ENCODE measurements at places on chromosomes 2 and 18. TPM values are rescaled to one million over a fixed set of nuclear protein-coding genes. Genes with fewer than 3 reads are reported as not detected.

DNA sequence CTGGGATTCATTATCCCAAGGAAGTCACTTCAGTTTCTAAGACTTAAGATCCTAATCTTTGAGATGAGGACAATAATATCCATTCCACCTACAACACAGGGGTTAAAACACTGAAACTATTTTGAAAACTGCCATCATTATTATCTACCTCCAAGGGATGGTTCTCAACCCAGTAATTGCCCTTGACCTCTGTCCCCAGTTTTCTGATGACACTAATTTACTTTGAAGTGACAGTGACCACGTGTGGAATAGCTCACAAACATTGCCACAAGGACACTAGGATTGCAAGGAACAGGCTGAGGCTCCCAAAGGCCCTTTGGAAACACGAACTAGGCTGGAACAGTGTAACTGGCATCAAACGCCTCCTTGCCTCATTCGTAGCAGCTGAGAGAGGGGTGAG is 78.4 kb downstream of the UXS1 start:
- DNase-seq, result no peak

Gene SH3RF3
- total RNA-seq, result not detected

GRCh38 chr18:54284981-54285785 is 15.9 kb downstream of the POLI start:
- no peak for DNase-seq

DNA sequence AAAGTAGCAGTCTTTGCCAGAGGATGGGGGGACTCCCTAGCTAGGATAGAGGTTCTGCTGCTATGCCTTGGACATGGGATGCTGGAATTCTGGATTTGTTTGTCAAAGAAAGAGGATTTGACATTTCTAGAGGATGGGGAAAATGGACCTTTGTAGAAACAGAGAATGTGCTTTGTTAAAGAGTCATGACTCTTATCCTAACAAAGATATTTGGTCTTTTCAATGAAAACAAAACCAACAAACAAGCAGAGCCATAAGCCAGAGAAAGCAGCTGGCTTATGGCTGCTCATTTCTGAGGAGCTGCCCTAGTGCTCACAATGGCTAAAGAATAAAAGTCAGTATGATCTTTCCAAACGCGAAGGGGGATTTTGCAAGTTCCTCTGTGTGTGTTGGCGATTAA is 40.8 kb upstream of the MAPRE2 start:
- DNase-seq, result no peak

Gene FKBP1B
- total RNA-seq, result 11.8 TPM

DNA sequence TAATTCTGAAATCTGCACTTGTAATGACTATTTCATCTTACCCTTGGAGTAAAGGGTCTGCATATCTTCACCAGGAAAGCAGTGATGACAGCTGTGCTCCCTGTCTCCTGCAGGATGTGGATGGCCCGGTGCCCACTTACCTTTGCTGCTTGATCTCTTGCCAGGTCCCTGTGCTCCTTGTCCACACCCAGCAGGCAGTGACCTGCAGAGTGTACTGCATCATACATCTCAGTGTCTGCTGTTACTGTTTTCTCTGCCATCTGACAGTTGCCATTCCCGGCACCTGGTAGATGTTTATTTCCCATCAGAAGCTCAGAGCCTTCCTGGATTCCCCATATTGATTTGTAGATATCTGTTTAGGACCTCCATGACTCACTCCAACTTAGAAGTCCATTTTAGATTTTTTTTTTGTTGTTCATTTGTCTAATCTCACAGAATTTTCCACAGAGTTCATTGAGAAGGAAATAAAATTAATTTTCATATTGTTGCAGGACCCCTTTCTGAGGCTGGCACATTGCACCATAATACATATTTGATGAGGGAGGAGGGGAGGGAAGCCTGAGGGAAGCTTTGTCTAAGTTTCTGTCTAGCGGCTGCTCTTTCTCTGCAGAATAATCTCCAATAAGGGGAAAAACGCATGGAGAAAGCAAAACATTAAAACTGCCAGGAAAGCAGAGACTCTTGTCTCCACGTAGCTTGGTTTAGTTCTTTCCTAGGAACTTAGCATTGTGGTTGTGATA is 697.5 kb upstream of the RAB6C start:
- DNase-seq, result no peak

DNA sequence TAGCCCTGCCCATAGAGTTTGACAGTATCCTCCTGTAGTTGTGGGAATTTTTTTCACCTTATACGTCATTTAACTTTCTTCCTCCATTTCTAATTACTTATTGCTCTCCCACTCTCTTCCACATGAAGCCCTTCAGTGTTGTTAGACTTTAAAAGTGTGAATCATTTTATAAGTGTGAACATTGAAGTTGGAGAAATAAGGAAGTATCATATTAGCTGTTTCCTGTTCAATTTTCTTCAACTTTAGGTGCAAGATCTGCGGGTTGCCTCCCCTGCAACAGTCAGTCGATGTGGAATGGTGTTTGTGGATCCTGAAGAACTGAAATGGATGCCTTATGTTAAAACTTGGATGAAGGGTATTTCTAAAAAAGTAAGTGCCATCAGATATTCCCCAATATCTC is 138.1 kb downstream of the DNAH6 start:
- no peak for DNase-seq

Gene GREB1L
- 12.2 TPM for total RNA-seq

GRCh38 chr2:205482399-205483081 is 199.8 kb upstream of the NRP2 start:
- DNase-seq, result no peak

Gene LDLRAD4
- total RNA-seq, result 1.2 TPM
